ENCODE measurements at places on chromosomes 13 and 19.

DNA sequence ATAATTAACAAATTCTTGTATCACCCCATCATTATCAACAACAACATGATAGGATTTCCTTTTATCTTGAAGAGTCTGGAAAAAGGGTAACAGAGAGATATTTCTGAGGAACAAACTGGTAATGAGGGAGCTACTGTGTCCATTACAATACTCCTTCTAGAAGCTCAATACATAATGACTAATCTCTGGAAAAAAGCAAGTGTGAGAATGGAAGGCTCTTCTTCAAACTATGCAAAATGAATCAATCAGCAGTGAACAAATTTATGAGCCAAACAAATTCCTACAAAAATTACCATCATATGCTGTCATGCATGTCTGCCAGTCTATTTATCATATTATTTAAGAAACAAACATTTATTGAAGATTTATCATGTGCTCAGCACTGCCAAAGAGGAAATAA is 30.0 kb upstream of the USPL1 start:
- DNase-seq, result no peak

- no peak for DNase-seq
These were observed 8.8 kb downstream of the ZSCAN22 start for GRCh38 chr19:58335630-58336029.

DNA sequence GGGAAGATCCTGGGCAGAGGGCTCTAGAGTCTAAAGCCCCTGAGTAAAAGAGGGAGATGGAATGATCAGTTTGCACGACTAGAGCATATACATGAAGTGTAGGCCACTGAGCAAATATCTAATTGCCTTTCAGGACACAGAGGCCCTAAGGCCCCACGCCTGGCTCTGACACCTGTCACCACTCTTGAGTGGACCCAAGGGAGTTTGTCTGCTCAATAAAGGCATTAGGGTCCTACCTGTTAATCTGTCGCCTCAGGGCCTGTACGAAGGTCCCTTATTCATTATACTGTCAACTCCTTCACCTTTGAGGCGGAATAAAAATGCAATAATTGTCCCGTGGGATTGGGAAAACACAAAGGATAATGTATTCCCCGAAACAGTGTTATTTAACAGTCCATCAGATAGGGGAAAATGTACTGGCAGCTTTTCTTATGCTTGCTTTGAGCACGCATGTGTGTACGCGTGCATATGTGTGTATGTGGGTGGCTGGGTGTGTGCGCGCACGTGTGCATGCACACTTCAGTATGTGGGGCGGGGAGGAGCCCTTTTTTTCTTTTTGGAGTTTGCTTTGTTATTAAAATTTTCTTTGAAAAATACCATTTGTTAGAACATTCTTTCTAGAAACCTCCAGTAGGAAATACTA is 161.8 kb upstream of the SERP2 start:
- DNase-seq, result no peak

GRCh38 chr19:7006135-7006704 is 15.0 kb downstream of the MBD3L2B start:
- no peak for DNase-seq

- DNase-seq, result no peak
These were observed 1.6 kb upstream of the ANGPTL6 start for GRCh38 chr19:10104130-10104513.

DNA sequence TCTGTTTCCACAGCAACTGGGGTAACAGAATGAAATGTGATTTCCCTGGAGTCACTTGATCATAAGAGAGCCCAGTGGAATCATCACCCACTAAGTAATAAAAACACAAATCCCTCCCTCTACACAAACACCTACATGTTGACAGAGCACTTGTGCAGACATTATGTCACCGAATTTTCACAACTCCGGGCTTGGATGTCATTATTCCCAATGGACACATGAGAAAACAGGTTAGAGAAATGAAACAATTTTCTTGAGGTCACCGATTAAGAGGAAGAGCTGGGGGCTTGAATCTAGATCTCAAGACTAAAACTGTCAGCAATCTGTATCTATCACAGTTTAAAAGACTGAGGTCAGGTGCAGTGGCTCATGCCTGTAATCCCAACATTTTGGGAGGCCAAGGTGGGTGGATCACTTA is 3.1 kb downstream of the XRCC1 start:
- DNase-seq, result no peak

All from stimulated activated CD4-positive, alpha-beta T cell treated with anti-CD3 and anti-CD28 coated beads, Interleukin-4, amount 100 ng/mL, for 24 hours (primary cell).